ENCODE measurements at places on chromosomes 16 and 17. TPM values are rescaled to one million over a fixed set of nuclear protein-coding genes. Genes with fewer than 3 reads are reported as not detected.

Gene MYH2
- not detected for polyA plus RNA-seq

Gene YWHAE
- 106 TPM for polyA plus RNA-seq

Gene CPHXL2
- polyA plus RNA-seq, result not detected

Gene ABCA8
- not detected for polyA plus RNA-seq

Gene ZP2
- not detected for polyA plus RNA-seq

Gene C1QTNF8
- polyA plus RNA-seq, result not detected

Gene KRT36
- polyA plus RNA-seq, result not detected

Gene OTOA
- not detected for polyA plus RNA-seq

Gene RGS9
- 0.45 TPM for polyA plus RNA-seq

Gene PPP1R9B
- polyA plus RNA-seq, result 80.7 TPM

Gene MFAP4
- polyA plus RNA-seq, result not detected

Gene SYT17
- 24.9 TPM for polyA plus RNA-seq

Gene CDK3
- polyA plus RNA-seq, result 21.4 TPM

Gene SRL
- not detected for polyA plus RNA-seq

Gene CETP
- 0.18 TPM for polyA plus RNA-seq

Gene MAPT
- 0.27 TPM for polyA plus RNA-seq

Gene UBE2Z
- polyA plus RNA-seq, result 56.2 TPM

Gene EFNB3
- not detected for polyA plus RNA-seq

Gene IGSF6
- 0.33 TPM for polyA plus RNA-seq
